NCI-H510A treated with DMSO at 0.1 percent for 48 hours (cell line): ENCODE measurements at places on chromosomes 11 and 22.
A peak's percentile ranks its signal among the peaks of the same experiment; 100 is the strongest.

- no peak for DNase-seq
Observed at GRCh38 chr22:29883775-29884097, 762 bp downstream of the MTMR3 start.

DNA sequence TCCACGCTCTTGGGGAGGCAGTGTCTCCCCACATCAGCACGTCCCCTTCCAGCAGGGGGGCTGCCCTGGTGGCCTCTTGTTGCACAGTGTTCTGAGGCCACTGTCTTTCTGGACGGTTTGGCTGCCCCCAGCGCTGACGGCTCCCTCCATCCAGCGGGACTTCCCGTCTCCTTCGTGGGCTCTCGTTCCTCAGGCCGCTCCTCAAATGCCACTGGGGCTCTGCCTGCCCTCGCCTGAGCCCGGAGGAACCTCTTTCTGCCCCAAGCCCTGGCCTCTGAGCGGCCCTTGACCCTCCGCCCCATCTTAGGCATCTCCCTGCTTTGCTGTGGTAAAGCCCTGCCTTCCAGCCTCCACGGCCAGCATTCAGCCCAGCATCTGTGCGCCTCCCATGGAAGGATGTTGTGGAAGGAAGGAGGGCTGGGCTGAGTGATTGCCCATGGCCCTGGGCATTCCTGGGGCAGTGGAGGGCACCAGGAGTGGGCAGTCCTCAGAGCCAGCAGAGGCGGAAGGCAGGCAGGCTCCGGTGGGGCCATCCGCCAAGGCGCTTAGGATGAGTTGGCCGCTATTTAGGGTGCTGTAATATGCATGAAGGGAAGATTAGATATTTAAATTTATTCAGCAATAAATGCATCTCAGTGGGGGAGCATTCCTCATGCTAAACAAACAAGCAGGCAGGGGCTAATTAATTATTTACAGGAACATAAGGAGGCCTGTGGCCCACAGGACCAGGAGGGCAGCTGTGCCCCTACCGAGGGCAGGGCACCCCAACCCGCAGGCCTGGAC, 17.8 kb downstream of the OTUB1 start:
- no peak for DNase-seq

- no peak for DNase-seq
Observed at GRCh38 chr22:23086787-23087186, 16.5 kb downstream of the GNAZ start.

DNA sequence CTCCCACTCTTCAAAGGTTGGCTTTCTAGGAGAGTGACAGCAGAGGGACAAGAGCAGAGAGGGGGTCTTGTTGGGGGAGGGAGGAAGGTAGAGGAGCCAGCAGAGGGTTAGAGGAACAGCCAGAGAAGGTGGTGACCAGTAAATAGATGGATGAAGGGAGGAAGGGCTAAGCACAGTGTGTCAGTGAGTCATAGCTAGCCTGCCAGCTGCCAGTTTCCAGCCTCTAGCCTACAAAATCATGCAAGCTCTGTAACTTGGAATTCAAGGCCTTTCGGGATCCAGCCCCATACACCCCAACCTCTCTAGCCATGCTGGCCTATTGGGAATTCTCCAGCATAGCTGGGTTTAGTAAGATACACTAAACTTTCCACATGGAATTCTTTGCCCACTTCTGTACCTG, 147.4 kb upstream of the TEAD1 start:
- no peak for DNase-seq

- DNase-seq = peak; percentile 13
Observed at GRCh38 chr11:99020352-99021225, at the start of gene CNTN5. TSS of gene CNTN5 (plus strand) at chr11:99020949.

GRCh38 chr11:76658651-76659650, 11.6 kb downstream of the LRRC32 start:
- no peak for DNase-seq

- DNase-seq = no peak
Observed at GRCh38 chr11:110856996-110857812, 145.0 kb upstream of the ARHGAP20 start.

DNA sequence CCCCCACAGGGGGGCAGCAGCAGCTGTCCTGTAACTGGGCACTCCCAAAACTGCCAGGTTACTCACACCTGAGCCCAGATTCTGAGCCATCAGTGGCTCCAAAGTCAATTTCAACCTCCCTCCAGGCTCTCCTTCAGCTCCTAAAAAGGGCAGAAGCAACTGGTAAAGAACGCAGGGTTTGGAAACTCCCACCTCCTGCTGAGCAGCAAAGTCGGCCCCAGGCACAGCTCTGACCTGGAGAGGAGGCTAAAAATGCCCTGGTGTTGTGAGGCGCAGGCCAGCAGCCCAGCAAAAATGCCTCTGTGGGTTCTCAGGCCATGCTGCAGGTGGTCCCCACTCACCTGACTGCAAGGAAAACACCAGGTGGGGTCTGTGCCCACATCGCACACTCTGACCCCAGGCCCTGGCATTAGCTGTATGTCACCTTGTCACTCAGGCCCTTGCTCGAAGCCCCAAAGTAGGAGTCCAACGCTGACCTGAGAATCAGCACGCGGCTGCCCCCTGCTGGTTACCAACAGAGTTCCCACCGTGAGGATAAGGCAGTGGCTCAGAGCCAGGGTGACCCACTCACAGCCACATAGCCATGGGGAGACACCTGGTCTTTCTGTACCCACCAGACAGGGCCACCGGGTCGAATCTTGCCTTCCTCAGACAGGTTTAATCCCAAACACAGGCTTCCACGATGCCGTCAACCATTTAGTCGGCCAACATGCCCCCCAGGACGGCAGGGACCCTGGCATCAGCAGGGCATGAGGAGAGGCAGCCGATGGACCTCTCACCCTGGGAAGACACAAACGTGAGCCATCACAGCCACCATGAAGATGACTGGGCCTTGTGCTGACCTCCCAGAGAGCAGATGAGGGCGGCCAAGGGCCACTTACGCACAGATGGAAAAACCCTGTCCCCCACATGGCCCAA, 11.1 kb downstream of the POLR3H start:
- DNase-seq = peak; percentile 58

DNA sequence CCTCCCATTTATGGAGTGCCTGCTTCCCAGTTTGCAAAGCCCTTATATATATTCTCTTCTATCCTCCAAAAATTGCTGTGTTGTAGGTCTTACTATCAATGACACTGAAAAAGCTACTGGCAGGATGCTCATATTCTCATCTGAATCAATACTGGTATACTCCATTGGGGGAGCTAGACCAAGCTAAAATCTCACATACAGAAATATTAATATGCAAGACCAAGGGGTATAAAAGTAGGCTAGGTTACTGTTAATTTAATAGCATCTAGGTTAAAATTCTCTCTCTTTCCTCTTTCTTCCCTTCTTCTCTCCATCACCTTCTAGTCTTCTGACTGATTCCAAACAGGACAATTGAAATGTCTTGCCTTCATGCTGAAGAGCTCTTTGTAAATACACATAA, 17.1 kb upstream of the BDNF start:
- DNase-seq = no peak

DNA sequence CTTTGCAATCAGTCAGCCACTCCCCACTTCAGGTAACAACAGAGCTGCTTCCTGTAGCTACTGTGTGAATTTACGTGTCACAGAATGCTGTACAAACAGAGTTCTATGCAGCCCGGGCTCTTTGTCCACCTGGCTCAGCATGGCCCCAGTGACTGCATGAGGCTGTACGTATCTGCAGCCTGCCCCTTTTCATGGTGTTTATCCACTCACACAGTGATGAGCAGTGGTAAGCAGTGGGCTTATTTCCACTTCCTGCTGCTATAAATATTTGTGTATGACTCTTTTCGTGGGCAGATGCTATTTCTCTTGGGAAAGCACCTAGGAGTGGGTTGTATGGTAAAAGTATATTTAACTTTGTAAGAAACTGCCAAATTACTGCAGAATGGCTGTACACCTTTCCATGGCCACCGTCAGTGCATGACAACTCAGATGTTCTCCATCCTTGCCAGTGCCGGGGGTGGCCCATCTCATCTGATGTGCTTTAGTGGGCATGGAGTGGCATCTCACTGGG, 43.3 kb downstream of the MYEOV start:
- DNase-seq = peak; percentile 11

DNA sequence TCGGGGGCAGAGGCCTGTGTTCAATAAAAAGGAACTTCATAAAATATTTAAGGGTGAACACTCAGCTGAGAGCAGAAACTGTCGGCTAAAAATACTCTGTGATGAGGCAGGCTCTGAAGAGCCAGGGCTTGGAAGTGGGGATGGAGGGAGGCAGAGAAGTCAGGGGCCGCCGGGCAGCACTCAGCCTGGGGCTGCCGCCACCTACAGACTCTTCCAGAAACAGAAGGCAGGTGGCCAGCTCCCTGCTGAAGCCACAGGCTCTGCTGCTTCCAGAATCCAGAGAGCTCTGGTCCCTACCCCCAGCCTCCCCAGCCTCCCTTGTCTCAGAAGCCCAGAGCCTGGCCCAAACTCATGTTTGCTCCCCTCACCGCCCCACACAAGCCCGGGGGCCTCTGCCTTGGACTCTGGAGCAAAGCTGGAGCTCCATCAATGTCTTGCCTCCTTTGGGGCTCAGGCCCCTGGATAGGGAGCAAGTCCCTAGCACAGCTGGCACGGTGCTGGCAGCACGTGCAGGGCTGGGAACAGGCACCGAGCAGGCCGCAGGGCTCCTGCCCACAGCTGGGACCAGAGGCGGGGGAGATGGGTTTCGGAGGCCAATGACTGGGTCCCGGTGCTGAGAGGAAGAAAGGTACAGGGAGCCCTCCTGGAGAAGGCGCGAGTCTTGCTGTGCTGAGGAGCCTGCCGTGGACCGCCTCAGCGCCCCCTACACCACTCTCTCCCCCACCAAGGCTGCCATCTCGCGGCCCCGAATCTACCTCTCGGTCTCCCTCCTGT, 8.2 kb downstream of the LRFN4 start:
- DNase-seq = peak; percentile 73

DNA sequence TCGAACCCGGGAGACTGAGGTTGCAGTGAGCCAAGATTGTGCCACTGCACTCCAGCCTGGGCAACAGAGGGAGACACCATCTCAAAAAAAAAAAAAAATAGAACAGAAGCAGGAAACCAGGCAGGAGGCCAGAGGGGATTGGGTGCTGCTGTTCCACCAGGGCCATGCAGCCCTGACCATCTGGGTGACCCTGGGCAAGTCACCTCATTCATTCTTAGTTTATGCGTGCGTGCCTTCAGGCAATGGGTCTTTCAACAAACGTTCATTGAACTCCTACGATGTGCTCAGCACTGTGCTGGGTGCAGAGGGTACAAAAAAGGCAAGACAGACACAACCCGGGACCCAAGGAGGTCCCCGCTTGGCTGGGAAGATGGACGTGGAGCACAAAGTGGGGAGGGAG, 18.3 kb downstream of the RPL3 start:
- DNase-seq = no peak

DNA sequence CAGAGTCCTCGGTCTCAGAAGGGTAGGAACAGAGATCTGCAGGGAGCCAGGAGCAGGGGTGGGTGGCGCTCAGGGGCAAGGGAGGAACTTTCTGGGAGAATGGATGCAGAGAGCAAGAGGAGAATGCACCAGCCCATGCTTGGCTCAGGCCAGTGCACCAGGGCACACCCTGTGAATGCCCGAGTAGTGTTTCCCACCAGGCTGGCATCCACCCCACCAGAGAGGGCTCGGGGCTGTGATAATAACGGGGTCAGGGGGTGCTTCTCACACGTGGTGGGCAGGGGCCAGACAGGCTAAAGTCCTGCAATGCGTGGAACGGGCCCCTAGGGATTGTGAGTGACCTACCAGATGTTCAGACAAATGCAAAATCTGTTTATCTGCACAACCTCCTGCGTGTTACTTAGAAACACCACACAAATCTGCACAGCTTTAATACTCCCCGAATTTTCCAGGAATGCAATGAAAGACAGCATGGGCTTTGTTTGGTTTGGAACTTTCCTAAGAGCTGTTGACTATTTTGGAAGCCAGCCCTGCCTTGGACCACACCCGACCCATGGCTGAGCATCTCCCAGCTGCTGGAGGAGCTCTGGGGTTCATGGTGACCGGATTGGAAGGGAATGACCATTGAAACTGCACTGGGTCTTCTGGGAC, 368.3 kb downstream of the SHANK2 start:
- no peak for DNase-seq

- no peak for DNase-seq
Observed at GRCh38 chr22:21446827-21447690, 20.1 kb upstream of the TMEM191C start.

- peak; percentile 30 for DNase-seq
Observed at GRCh38 chr22:41445129-41446056, 1.2 kb downstream of the TOB2 start.

GRCh38 chr22:43181321-43182076, 5.4 kb downstream of the TTLL12 start:
- DNase-seq = no peak

DNA sequence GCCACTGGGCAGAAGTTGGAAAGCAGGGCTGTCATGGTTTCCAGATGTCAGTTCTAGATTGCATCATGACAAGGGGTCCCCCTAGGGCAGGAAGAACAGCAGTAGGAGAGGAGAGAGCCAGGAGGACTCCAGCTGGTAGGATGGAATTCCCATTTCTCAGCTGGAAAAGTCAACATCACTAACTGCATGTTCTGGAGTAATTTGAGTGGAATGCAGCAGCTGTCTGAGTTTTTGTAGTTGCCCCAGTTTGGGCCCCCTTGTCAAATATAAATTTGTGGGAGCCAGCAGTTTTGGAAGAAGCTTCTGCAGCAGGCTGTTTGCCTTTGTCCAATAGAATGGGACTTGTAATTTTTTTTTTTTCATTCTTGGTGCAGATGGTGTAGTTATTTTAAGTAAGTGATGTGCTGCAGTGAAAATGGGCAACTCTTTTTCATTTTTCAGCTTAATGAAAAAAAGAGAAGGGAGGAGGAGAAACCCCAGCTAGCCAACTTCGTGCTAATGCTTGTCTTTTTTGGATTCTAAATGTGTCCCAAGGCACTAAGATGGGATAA, 86.9 kb downstream of the LDLRAD3 start:
- DNase-seq = no peak

DNA sequence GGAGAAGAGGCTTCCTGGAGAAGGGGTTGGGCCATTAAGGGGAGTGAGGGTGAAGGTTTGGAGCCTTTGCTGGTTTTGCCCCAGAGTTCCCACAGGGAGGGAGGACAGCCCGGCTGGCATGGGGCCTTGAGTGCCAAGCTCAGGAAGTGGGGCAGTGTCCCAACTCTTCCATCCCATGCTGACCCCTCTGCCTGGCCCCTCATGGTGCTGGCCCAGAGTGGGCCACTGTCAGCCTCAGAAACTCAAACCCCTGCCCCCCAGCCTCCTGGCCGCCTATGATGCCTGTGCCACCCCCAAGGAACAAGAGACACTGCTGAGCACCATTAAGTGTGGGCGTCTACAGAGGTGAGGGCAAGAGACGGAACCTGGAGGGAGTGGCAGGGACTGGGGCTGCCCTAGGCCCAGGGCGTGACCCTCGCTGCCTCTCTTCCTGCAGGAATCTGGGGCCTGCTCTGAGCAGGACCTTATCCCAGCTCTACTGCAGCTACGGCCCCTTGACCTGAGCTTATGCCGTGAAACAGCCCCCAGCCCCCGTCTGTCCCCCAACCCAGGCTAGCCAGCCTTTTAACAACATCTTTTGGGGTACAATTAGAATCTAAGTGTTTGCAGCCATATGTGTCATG, 5.4 kb downstream of the MUS81 start:
- no peak for DNase-seq
